Endothelial cell (in vitro differentiated cells): ENCODE measurements at places on chromosomes 11 and 22. TPM values are rescaled to one million over a fixed set of nuclear protein-coding genes. Genes with fewer than 3 reads are reported as not detected.

DNA sequence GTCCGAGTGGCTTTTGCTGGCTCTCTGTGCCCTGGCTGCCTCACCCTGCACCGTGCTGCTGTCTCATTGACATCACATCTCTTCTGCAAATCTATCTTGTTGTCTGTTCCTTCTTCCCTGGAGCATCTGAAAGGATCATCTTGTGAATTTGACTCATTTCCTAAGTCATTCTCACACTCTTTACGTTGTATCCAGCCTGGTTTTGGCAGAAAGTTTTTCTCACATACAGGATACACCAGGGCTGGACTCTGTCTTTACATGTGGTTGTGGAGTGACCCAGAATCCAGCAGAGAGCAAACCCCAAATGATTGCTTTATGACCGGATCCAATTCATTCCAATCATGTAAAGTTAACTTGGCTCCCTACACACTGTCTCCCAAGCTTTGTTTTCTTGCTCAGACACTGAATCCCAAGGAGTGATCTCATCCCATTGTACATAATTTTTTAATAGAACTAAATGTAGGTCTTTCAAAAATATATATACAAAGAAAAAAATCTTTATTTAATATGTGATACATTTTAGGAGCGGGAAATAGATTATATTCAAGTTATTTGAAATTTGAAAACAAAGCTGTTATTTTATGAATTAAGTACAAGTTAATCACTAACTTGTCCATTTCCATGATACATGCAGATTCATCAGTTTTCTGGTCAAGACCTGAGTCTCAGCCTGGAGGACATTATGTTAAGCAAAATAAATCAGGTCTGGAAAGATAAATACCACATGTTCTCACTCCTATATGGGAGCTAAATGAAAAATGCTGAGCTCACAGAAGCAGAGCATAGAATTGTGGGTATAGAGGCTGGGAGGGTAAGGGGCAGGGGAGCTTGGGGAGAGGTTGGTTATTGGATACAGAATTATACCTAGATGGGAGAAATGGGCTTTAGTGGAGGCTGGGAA lies 2.9 kb upstream of the RFPL1 start:
- no peaks in the 10 kb centered on the region for H3K27me3 ChIP-seq
- H3K4me3 ChIP-seq, result no peak overlapping the region
- H3K27ac ChIP-seq, result no peak overlapping the region
- no peak for DNase-seq
- peaks cover 7% of the 10 kb centered on the region for H3K4me1 ChIP-seq
- no peaks in the 10 kb centered on the region for H3K36me3 ChIP-seq

DNA sequence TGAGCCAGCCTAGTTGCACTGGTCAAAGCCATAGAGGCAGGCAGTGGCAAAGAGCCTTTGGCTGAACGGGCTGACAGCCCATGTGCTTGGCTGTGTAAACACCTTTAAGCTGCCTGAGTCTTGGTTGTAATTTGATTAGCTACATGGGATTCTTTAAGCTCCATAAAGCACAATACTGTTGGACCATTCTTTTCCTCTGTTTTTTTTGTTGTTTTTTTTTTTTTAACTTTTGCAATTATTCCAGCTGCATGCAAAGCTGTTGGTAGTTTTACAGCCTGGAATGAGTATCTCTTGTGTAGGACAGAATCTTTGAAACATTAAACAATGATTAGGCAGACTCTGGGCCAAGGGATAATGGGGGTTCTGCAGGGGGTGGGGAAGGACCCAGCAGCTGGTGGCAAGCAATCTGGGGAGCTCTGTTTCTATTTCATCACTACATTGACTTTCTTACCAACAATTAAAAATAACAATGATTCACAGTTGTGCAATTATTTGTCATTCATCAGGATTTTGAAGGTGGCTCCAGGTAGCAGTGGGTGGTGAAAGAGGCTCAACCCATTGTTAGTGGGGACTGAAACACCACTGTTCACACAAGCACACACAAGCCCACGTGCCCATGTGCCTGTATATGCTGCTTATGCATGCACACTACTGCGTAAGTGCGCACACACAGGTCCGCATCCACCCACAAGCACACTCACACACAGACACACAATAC lies 69.5 kb upstream of the CSNK2A3 start:
- peaks cover 9% of the 10 kb centered on the region for H3K27me3 ChIP-seq
- peaks cover 37% of the 10 kb centered on the region for H3K4me1 ChIP-seq
- no peak overlapping the region for H3K27ac ChIP-seq
- H3K4me3 ChIP-seq, result no peak overlapping the region

GRCh38 chr22:37301144-37301830 lies 19.0 kb downstream of the CYTH4 start:
- peaks cover 5% of the 10 kb centered on the region for H3K4me1 ChIP-seq
- no peak for DNase-seq
- H3K27me3 ChIP-seq, result peaks cover 12% of the 10 kb centered on the region
- H3K4me3 ChIP-seq, result no peak overlapping the region
- no peak overlapping the region for H3K27ac ChIP-seq

GRCh38 chr11:28963187-28963586 lies 855.0 kb downstream of the METTL15 start:
- no peaks in the 10 kb centered on the region for H3K27me3 ChIP-seq
- no peak overlapping the region for H3K4me3 ChIP-seq
- no peaks in the 10 kb centered on the region for H3K36me3 ChIP-seq
- no peak overlapping the region for H3K27ac ChIP-seq
- peaks cover 3% of the 10 kb centered on the region for H3K4me1 ChIP-seq

DNA sequence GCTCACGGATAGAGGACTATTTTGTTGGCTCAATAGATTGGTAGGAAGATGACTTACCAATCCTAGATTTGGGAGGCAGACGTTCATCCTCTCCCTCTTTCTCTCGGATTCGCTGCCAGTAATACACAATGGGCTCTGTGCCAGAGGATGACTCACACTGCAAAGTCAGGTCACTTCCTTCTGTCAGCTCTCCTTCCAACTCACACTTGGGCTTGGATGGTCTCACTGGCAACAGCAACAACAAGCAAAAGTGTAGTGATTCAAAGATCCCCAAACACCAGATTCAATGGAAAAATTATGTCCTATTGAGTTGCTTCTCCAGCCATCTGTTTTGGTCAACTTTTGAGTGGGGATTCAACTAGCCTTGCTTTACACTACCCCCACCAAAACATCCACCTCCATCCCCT lies 21.7 kb upstream of the HSPA8 start:
- peaks cover 6% of the 10 kb centered on the region for H3K4me1 ChIP-seq
- peak; percentile 14 for DNase-seq
- H3K27ac ChIP-seq, result peak overlapping the region; percentile 28
- H3K4me3 ChIP-seq, result no peak overlapping the region
- no peaks in the 10 kb centered on the region for H3K36me3 ChIP-seq
- peaks cover 1% of the 10 kb centered on the region for H3K27me3 ChIP-seq

DNA sequence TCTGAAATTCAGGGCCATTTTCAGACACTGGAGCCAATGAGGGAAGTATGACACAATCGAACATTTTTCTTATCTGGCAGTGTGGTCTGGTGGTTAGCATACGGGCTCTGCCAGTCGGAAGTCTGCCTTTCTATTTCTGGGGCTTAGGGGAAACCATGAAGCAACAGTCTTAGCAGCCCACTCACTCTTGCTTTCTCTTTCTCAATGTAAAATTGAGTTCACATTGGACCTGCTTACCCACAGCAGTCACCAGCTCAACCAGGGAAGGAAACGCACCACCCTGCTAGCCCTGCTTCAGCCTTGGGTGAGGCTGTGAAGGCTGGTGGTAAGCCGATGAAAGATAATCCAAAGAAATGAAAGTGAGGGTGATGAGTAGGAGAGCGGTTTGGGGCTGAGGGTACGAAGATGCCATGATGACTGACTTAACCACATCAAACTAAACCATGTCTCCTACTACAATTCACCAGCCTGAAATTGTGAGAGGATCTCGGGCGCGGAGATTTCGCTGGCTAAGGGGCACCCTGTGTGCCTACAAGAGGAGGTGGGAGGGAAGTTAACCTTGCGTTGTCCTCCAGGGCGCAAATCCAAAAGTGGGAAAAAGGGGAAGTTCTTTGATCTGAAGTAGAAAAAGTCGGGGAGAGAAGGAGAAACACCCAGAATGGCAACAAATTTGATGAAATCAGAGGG lies 2.0 kb upstream of the LMO2 start:
- no peak for DNase-seq
- H3K27me3 ChIP-seq, result peaks cover 4% of the 10 kb centered on the region
- no peaks in the 10 kb centered on the region for H3K36me3 ChIP-seq
- H3K27ac ChIP-seq, result no peak overlapping the region

DNA sequence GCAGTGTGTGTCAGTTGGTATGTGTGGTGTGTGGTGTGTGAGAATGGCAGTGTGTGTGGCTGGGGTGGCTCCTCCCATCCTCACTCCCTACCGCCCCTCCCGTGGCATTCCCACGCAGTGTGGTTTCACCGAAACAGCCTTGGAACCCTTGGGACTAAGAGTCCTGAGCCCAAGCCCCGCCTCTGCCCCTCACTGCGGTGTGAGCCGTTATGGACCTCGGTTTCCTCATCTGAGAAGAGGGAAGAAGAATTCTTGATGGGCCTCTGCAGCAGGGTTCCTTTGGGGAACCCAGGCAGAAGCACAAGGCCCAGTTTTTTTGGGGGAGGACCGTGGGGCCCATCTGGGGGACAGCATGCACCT lies 7.2 kb downstream of the UPK3A start:
- H3K4me3 ChIP-seq, result no peak overlapping the region
- no peak for DNase-seq
- no peaks in the 10 kb centered on the region for H3K4me1 ChIP-seq
- peaks cover 1% of the 10 kb centered on the region for H3K27me3 ChIP-seq
- no peak overlapping the region for H3K27ac ChIP-seq

GRCh38 chr11:131664816-131665215 lies 294.4 kb downstream of the NTM start:
- H3K36me3 ChIP-seq, result no peaks in the 10 kb centered on the region
- H3K27me3 ChIP-seq, result no peaks in the 10 kb centered on the region
- no peak overlapping the region for H3K4me3 ChIP-seq
- peaks cover 34% of the 10 kb centered on the region for H3K4me1 ChIP-seq
- H3K27ac ChIP-seq, result no peak overlapping the region
- no peak for DNase-seq

DNA sequence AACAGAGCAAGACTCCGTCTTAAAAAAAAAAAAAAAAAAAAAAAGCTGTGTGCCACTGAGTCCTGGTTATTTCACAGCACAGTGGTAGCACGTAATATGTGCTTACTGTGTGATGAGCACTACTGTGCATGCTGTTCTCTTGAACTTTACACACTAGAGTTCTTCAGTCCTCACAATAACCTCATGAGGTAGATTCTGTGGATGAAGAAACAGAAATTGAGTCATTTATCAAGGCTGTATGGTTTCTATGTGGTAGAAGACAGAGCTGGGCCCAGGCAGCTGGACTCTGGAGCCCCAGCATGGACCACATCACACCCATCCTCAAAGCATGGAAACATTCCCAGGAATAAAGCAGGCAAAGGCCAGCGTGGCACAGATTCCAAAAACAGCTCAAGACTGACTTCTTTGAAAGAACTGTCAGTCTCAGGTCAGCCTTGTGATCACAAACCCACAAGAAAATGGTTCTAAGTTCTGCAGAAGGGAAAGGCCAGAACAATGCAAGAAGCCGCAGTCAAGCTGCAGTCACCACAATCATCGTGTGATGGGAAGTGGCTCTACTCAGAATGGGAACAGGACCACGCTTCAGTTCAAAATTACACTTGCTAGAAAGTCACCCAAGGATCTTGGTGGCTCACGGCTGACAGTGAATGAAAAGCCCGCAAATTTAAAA lies 49.5 kb downstream of the MICAL3 start:
- H3K4me1 ChIP-seq, result peaks cover 24% of the 10 kb centered on the region
- H3K36me3 ChIP-seq, result peaks cover 3% of the 10 kb centered on the region
- H3K27me3 ChIP-seq, result peaks cover 3% of the 10 kb centered on the region
- no peak overlapping the region for H3K27ac ChIP-seq
- no peak for DNase-seq

- H3K36me3 ChIP-seq, result peaks cover 3% of the 10 kb centered on the region
- peaks cover 12% of the 10 kb centered on the region for H3K27me3 ChIP-seq
- no peak for DNase-seq
- peaks cover 10% of the 10 kb centered on the region for H3K4me1 ChIP-seq
- no peak overlapping the region for H3K27ac ChIP-seq
These were observed 33.8 kb upstream of the LRRC32 start for GRCh38 chr11:76704171-76704948.

DNA sequence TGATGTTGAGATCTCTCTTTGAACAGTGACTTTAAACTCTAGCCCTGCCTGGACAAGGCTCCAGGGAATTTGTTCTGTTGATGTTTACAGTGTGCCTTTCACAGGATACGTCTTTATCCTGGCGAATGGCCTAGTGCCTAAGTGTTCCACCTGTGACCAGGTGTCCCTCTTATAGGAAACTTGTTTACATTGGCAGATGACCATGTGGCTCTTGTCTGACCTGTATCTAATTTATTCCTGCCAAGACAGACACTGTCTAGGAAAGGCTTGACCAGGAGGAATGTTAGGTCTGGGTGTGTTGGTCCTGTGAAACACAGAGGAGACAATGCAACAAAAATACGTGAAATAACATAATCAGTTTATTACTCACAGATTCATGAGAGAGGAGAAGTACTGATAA lies 875.6 kb downstream of the METTL15 start:
- no peak for DNase-seq
- no peaks in the 10 kb centered on the region for H3K27me3 ChIP-seq
- no peak overlapping the region for H3K4me3 ChIP-seq
- no peaks in the 10 kb centered on the region for H3K36me3 ChIP-seq

GRCh38 chr11:104003491-104003890 lies 32.9 kb upstream of the DDI1 start:
- no peaks in the 10 kb centered on the region for H3K36me3 ChIP-seq
- no peaks in the 10 kb centered on the region for H3K27me3 ChIP-seq
- no peak for DNase-seq
- H3K27ac ChIP-seq, result no peak overlapping the region

DNA sequence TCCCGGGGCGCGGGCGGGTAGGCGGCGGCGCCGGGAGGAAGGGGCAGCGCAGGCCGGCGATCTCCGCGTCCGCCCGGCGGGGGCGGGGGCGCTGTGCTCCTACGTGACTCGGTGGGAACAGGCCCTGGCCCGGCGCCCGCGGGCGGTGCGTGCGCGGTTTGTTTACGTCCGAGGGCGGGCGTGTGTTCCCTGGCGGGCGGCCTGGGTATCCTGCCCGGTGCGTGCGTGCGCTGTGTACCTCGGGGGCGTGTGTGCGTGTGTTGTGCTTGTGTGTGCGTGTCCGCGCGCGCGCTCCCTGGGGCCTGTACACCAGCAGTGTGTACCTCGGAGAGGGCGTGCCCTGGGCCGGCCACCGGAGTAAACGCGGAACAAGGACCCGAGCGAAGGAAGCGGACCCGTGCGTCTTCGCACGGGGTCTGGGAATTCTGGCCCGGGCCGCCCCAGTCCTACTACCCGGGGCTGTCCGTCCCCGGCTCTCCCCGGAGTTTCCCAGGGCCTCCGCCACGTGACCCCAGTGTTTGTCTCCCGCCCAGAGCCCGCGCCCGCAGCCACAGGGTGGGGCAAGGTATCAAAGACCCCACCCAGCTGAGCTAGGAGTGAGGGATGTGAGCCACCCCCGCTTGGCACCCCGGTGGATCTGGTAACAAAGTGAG lies 769 bp downstream of the MAFF start:
- peak overlapping the region; percentile 85 for H3K4me3 ChIP-seq
- peak; percentile 65 for DNase-seq
- no peaks in the 10 kb centered on the region for H3K36me3 ChIP-seq
- no peak overlapping the region for H3K27ac ChIP-seq
- peaks cover 15% of the 10 kb centered on the region for H3K27me3 ChIP-seq

Gene KCNA4
- 0.21 TPM for total RNA-seq

Gene IMMP1L
- total RNA-seq, result 20.9 TPM

Gene PIH1D2
- 2.5 TPM for total RNA-seq

Gene HPS5
- 14.7 TPM for total RNA-seq

Gene OR52I2
- total RNA-seq, result not detected

Gene RAG1
- total RNA-seq, result 3.9 TPM

Gene CASP5
- not detected for total RNA-seq

Gene ABCG4
- total RNA-seq, result 0.10 TPM

Gene TUBGCP6
- total RNA-seq, result 48.5 TPM

Gene PATE2
- not detected for total RNA-seq
